ENCODE measurements at places on chromosomes 13 and 19.

- no peak for DNase-seq
Measured at GRCh38 chr13:31774186-31774750, 34.9 kb downstream of the RXFP2 start.

- no peak for DNase-seq
Measured at GRCh38 chr13:25085125-25085742, 10.7 kb upstream of the PABPC3 start.

- DNase-seq = no peak
Measured at GRCh38 chr13:103354171-103354570, 288.0 kb upstream of the SLC10A2 start.

GRCh38 chr19:42316223-42317211 is 3.4 kb downstream of the TMEM145 start:
- no peak for DNase-seq

GRCh38 chr13:77872995-77873394 is 45.6 kb downstream of the EDNRB start:
- no peak for DNase-seq

- no peak for DNase-seq
Measured at GRCh38 chr13:51838240-51838846, 6.6 kb downstream of the TMEM272 start.

GRCh38 chr13:55007681-55008080 is 1979.1 kb downstream of the OLFM4 start:
- DNase-seq = no peak

GRCh38 chr13:81664872-81665271 is 1323.9 kb upstream of the SPRY2 start:
- DNase-seq = no peak

- DNase-seq = no peak
Measured at GRCh38 chr13:75256922-75257321, 225.0 kb downstream of the TBC1D4 start.

DNA sequence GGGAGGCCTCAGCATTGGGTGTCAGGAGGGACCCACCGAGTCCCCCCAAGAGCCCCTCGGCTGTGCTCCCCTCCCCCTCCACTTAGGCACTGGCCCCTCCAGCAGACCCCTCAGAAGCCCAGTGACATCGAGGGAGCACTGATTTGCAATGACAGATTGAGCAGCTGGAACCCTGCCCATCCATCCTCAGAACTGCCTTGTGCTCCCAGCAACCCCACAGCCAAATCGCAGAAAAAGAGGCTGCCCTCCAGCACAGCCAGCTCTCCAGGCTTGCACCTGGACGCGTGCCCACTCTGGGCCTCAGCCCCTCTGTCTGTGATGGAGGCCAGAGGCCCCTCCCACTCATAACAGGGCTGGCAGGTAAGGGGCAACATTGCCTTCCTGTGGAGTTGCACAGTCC is 123.2 kb upstream of the VSTM2B start:
- DNase-seq = no peak

DNA sequence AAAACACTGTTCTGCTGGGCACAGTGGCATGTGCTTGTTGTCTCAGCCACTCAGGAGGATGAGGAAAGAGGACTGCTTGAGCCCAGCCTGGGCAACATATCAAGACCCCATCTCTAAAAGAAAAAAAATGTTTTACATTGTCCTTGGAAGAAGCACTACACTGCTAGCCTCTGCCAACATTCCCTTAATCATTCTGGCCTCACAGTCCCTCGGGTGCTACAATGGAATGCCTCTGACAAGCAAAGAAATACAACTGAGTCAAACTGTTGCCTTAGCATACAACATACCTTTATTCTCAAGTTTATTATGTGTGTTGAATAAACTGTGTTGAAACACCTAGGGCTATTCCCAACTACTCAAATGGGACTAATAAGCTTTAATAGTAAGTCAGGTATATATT is 56.1 kb downstream of the PSPC1 start:
- no peak for DNase-seq

DNA sequence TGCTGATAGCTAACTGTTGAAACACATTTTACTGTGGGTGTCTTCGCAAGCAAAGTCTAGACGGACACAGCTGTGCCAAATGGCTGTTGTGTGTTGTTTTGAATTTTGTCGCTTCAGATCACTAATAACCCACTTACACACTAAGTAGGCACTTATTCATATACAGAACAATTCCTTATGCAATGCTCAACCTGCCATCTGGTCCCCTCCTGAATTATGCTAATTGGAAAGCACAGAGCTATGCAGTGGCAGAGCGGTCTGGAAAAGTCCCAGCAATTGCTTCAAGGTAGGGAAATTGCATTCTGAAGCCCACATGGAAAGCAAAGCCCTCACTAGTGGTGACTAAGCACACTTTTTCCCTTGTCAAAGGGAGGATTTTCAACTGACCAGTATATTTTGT is 69.9 kb downstream of the C13orf42 start:
- DNase-seq = no peak
